Sciatic nerve (tissue), 2 donors: ENCODE measurements at places on chromosomes 16 and 17.

DNA sequence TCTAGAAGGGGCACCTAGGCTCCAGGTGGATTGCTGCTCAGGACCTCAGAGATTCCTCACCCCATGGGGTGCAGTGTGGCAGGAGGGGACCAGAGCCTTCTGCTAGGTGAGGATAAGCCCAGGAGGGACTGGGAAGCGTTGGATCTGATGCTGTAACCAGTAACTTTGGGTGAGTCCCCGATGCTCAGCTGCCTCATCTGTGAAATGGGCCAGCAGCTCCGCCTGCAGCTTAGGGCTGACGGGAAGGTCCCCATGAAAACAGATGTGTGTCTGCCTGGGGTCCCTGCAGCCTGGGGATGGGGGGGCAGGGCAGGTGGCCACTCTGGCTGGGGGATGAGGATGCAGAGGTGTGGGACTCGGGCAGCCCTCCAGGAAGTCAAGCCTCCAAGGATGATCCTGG is 2.7 kb upstream of the CASKIN1 start:
- DNase-seq = no peak

DNA sequence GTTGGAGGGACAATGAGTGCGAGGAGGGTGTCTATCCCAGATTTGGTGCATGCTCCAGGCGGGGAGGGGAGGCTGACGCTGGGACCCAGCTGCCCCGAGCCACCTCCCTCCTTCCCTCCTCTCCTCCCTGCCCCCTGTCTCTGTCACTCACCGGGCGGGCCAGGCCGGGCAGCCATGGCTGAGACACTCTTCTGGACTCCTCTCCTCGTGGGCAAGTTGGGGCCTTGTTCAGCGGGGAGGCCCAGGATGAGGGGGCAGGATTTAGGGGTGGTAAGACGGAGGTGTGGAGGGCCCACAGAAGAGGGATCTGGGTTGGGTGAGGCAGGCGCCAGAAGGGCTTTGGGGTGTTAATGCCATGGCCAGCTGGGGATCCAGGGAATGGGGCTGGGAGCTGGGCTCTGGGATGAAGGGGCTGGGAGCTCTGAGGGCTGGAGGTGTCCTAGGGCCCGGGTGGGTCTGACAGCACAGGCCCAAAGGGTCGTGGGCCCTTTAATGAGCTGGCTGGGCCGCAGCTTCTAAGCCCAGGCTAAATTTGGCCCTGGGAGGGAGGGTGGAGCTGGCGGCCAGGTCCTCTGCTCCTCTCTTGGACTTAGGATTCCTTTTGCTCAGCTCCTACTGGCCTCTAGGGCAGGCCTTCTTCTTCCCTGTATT is at the start of gene SGCA:
Gene SGCA, plus strand, starts transcription at position 139 of the 651 bp plus-strand sequence. Its CDS starts 36 bp downstream, at position 175.
- no peak for DNase-seq

- DNase-seq = no peak
Observed at GRCh38 chr17:5557990-5558389, 26.3 kb downstream of the NLRP1 start.

- no peak for DNase-seq
Observed at GRCh38 chr17:4846635-4847390, 13.7 kb downstream of the MINK1 start.

GRCh38 chr17:50630524-50631194 is 4.0 kb upstream of the ABCC3 start:
- no peak for DNase-seq

DNA sequence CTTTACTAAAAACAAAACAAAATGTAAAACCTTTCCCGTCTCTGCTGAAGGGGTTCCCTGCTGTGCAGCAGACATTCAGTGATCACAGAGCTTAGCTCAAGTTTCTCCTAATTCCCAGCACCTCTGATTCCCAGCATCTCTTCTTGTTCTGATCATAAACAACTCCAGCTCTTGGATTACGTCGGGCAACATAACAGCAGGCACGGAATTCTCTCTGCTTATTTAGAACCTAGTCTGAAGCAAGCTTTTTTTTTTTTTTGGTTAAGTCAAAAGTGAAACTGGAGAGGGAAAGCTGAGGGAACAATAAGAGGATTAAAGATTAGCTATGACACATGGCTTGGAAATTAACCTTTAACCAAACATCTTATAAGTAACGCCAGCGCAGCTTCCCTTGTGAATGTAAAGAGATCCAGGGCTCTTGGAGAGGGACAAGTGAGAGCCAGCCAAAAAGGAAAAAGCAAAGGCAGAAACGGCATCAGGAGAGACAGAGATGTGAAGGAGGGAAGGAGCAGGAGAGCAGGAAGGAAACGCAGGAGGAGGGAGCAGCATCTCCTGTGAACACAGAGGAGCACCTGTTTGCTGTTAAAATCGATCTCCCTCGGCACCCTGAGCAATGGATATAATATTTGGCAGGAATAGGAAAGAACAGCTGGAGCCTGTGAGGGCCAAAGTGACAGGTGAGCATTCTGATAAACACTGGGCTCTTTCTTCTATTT is at the start of gene BCO1:
Gene BCO1, plus strand, starts transcription at position 394 of the 716 bp plus-strand sequence. Its CDS starts 220 bp downstream, at position 614.
- no peak for DNase-seq

GRCh38 chr17:67994817-67995569 is 1.3 kb downstream of the C17orf58 start:
- DNase-seq = no peak

DNA sequence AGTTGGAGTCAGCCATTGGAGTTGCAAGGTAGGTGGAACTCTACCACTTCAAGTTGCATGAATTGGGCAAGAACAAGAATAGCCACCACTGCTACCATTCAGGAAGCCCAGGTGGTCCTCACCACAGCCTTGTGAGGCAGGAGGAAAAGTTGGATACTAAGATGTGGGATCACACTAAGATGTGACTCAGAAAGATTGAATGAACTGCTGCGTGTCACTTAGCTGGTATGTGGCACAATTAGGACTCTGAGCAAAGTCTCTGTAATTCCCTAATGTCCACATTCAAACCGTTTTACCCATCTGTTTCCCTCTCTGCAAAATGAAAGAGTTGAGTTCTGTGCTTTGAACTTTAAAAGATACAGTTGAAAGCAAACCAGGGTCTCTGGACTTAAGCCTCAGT is 44.7 kb upstream of the HS3ST3A1 start:
- DNase-seq = no peak

DNA sequence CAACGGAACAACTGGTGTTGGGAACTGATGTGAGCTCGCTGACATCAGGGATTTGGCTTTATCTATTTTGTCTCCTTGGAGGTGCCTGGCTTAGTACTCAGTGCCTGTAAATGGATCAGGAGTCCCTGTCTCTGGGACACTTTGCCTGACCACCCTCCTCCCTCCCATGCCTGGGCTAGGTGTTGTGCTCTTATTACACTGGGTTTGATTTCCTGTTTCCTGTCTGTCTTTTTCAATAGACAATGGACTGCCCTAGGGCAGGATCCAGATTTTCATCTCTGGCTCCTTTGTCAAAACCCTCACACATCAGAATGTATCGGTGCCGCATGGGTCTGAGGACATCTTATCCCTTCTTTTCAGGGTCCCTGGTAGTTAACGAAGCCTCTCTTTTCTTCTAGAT is 223.6 kb upstream of the ASIC2 start:
- no peak for DNase-seq

DNA sequence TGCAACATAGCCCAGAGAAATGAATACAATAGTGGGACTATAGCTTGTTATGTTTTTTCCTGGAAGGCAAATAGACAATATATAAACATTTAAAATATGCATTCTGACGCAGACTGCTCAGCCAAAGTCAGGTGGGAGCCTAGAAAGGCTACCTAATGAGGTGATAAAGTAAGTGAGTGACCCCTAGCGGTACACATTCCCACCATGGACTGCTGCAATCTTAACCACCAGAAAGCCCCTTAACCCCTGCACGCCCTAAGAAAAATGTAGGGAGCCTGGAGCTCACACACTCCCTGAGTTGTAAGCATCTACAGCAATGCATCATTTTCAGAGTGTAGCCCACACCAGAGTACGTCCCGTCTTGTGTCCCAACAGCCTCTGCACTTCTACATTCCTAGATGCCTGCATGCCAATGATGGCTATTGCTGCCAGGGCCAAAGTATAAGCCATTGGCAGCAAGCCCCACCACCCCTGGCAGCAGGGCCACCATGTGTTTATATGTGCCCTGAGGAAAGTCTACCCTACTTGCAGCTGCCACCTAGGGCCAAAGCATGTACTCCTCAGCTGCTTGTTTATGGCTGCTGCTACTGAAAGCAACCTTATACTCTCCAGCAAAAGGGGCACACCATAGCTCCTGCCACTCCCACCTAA is 127.6 kb downstream of the KIF2B start:
- DNase-seq = no peak

- DNase-seq = no peak
Observed at GRCh38 chr16:80656711-80657150, 115.9 kb downstream of the DYNLRB2 start.

GRCh38 chr17:1769822-1770477 is 8.1 kb downstream of the SERPINF1 start:
- no peak for DNase-seq

GRCh38 chr17:44955674-44956425 is 8.3 kb upstream of the KIF18B start:
- DNase-seq = no peak

GRCh38 chr16:34054137-34054536 is 594.7 kb downstream of the TP53TG3F start:
- no peak for DNase-seq

DNA sequence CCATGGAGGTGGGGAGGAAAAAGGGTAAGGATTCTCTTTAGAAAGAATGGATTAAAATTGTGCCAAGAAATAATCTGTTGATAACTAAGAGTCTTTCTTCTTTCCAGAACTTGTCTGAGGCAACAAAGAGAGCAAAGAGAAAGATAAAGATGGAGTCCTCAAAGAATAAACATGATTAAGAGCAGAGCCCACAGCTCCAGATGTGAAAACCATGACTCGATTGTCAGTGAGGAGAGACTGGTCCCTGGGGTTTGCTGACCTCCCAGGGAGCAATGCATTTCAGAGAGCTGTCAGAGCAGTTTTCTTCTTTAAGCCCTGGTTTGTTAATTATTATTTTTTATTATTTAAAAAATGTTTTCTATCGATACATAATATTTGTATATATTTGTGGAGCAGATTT is 74.6 kb downstream of the TMEM100 start:
- DNase-seq = no peak

DNA sequence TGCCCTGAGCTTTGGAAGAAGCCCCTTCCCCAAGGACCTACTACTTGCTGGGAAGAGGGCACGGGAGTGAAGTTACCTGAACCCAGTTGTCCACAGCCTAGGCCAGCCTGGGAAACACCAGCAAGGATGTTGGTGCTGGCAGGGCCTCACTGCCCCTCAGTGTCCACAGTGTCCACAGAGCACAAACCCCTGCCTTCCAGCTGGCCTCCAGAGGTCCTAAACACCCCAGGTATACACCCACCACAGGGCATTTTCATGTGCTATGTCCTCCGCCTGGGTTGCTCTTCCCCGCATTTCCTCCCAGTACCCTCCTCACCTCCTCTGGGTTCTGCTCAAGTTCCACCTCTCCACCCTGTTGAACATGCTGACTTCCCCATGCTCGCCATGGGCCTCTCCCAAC is 4.2 kb upstream of the PEMT start:
- no peak for DNase-seq

- DNase-seq = peak; percentile 91
Observed at GRCh38 chr17:5419959-5420653, at the start of gene RPAIN. Gene RPAIN (plus strand): TSS chr17:5420182. CDS start chr17:5420211, 29 bp downstream.
